Activated CD8-positive, alpha-beta memory T cell treated with anti-CD3 and anti-CD28 coated beads for 48 hours (primary cell): ENCODE measurements at places on chromosomes 7 and 10.

DNA sequence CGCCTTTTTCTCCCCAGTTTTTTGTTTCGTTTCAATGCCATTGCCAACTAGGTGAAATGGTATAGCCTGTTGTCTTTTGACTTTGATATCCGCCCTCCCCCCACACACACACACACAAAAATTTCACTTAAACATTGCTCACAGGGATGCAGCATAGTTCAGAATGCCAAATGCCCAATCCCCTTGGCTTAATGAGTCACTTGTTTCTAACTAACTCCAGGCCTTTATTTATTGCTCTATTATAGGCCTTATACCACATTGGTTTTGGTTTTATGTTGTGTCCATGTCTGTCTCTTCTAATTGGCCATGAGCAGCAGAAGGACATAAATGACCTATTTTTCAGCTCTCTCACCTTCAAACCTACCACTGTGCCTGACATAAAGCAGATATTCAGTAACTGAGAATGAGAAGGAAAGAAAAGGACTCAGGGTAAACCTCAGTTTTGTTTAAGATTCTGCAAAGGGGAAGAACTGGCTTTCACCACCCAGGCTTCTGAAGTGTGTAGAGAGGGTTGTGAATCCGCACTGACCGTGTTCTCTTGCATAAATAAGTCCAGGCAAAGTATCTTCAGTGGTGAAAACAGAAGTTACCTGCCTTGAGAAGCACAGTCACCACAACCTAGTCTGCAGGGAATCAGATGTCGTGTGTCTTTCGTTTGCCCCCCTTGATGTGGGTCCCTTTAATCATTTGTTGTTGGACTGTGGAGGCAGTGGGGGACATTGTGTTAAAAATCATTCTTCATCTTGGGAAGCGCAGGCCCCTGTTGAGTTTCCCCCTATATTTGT lies 139.8 kb downstream of the CELF2 start:
- no peak for DNase-seq

- DNase-seq, result no peak
Measured at GRCh38 chr10:9922126-9922870, 1095.4 kb upstream of the CELF2 start.

- DNase-seq, result no peak
Measured at GRCh38 chr10:76881477-76882220, 756.0 kb downstream of the KCNMA1 start.

- DNase-seq, result no peak
Measured at GRCh38 chr7:95996174-95996573, 223.8 kb downstream of the DYNC1I1 start.

DNA sequence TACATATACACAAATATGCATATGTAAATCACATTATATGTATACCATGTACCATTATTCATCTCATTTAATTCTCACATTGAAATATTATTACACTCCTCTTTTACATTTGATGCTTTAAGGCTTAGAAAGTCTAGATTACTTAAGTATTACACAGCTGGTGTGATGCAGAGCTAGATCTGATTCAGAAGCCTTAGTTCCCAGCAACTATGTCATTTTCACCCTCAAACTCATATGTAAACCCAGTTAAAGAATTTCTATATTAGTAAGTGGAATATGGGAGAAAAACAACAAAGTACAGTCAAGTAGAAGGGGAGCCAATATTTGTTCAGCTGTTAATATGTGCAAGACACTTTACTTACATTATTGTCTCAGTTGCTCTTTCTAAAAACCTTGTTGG lies 74.3 kb upstream of the CSTF2T start:
- DNase-seq, result no peak

- no peak for DNase-seq
Measured at GRCh38 chr10:77448226-77448625, 189.4 kb downstream of the KCNMA1 start.

DNA sequence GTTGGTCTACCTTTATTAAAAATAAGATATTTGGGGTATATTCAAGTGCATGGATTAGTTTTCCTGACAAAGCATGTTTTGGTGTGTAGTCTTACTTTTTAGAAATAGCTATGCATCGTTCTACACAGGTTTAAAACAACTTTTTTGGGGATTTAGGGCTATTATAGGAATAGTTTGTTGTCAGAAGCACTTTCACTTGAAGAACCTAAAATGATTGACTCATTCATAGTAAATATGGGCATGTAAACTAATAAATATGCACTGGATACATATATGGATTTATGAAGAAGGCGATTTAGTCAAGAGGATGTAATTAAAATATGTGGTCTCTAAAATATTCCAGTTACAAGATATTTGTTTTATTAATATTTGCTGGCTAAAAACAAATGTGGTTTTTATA lies 2.0 kb downstream of the ARL4A start:
- no peak for DNase-seq

DNA sequence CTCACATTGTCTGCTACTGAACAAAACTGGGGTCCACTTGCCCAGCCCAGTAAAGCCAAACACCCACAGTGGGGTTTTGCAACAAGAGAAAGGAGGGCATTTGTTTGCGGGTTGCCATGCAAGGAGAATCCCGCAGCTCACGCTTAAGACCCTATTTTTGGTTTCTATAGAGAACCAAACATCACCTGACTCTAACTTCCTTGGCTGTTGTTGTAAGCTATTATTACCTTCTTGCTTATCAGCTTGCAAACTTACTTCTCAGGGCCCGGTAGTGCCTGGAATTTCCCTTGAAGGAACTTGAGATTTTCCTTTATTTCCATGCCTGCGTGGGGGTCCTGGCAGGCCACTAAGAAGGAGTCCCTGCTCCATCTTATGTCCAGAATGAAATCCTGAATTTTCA lies 20.7 kb downstream of the IFIT3 start:
- DNase-seq, result no peak

GRCh38 chr10:44864051-44864450 lies 47.1 kb upstream of the TMEM72 start:
- no peak for DNase-seq

DNA sequence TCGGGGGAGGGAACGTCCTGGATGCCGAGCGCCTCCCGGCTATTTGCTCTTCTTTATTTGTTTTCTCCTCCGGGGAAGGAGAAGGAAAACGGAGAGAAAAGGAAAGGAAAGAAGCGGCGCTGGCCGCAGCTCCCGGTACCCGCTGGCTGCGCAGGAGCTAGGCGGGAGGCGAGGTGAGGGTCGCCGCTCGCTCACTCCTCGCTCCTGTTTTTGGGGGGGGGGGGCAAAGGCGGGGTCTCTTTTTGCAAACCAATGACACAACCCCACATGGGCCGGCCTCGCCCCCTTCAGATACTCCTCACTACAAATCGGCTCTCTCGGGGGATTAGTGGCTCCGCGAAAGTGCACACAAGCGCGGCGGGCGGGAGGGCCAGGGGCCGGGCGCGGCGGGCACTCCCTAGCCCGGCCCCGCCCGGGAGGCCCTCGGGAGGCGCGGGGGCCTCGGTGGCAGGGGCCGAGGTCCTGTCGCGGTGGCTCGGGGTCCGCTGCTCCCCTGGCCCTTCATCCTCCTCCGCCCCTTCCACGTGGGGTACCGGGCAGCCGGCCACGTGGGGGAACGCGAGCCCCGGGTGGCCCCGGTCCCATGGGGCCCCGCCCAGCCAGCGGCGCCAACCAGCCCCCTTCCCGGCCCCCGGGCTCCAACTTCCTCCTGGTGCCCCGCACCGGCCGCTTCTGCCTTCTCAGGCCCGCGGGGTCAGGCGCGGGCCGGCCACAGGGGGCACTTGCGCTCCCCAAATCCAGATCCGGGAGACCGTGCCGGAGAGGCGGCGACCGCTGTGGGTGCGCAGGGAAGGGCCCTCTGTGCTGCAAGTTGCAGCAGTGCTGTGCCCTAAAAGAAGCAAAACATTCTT lies 718 bp upstream of the CTBP2 start:
- no peak for DNase-seq

GRCh38 chr10:51230887-51231585 lies 156.7 kb downstream of the PRKG1 start:
- no peak for DNase-seq

DNA sequence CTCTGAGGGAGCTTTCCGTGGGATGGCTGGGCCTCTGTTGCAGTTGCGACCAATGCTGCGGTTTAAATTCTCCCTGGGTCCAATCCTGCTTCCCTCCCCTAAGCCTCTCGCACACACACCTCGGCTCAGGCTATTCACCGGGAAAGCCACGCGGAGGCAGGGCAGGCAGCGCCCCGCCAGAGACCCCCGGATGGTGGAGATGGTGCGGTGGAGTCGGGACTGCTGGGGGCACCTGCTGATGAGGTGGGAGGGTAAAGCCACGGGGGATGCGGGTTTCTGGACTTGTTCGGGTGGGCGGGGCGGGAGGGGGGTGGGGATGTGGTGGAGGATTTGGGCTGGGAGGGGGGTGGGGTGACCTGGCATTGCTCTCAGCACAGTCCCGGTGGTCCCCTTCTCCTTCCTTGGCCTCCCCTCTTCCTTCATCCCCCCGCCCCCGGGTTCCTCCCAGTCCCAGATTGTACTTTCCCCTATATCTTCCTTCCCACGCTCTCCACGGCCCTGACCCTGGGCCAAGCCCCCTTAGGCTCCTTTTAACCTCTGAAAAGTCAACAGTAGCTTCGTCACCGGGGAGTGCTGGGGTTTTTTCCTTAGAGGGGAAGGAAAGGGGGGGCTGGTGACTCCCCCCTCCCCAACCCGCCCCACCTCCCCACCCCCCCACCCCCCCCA lies 16.4 kb downstream of the UNCX start:
- DNase-seq, result no peak

- DNase-seq, result no peak
Measured at GRCh38 chr7:68640103-68640502, 958.2 kb upstream of the AUTS2 start.

DNA sequence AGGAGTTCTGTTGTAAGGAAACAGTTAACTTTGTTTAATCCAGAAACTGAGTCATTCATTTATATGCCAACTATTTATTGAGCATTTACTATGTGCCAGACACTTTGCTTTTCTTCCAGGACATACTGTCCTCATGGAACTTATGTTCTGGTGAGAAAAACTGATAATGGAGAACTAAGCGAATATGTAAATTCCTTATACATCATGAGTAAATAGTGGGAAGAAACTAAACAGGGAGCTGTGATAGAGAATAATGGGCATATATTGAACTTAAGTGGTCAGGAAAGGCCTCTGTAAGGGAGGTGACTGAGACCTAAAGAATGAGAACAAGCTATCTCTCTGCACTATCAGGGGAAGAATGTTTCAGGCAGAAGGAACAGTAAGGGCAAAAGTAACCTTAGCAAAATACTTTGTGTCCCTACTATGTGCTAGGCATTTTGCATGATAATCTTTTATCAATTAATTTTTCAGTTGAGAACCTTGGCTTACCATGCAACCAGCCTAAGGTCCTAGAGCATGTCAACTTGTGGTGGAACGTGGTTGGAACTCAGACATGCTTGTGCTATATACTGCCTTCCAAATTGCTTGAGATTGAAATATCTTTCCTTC lies 45.4 kb downstream of the ST7 start:
- DNase-seq, result no peak

GRCh38 chr10:62374862-62375710 lies 917 bp downstream of the ZNF365 start:
- no peak for DNase-seq

GRCh38 chr7:7266257-7266881 lies 84.0 kb downstream of the C1GALT1 start:
- no peak for DNase-seq

GRCh38 chr7:25314094-25314730 lies 85.9 kb upstream of the NPVF start:
- no peak for DNase-seq

DNA sequence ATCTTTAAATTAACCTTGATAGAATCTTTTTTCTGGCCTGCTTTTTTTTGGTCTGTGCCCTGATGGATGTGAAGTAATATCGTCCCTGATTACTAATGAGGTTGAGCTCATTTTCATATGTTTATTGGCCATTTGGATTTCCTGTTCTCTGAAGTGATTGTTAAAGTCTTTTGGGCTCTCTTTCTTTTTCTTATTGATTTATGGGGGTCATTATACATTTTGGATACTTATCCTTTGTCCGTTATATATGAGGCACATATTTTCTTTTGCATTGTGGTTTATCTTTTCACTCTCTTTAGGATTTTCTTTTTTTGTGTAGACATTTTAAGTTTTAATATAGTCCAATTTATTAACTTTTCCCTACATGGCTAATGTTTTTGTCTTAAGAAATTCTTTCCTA lies 12.6 kb downstream of the SLK start:
- DNase-seq, result no peak

DNA sequence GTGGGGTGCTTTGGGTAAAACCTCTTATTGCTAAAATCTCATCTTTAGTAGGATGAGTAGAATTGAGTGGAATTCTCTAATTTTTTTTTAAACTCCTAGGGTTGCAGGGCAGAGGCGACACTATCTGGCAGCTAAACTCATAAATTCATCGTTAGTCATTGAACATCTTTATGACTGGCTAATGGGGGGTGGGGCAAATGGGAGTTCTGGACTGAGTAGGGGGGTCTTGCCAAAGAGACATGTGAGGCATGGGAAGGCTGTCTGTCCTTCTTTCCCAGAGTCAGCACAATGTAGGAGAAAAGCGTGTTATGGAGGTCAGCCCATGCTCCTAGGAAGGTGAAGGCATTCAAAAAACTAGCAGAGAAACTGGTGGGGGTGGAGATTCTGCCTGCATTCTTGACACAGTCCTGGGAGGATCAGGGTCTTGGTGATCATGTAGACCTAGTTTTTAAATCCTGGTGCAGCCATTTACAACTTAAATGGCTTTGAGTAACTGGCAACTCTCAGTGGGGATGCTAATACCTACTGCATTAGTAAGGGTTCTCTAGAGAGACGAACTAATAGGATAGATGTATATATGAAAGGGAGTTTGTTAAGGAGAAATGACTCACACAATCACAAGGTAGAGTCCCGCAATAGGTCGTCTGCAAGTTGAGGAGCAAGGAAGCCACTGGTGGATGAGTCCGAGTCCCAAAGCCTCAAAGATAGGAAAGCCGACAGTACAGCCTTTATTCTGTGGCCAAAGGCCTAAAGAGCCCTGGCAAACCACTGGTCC lies 47.7 kb downstream of the EMX2 start:
- no peak for DNase-seq

GRCh38 chr7:121410829-121411596 lies 14.9 kb upstream of the FAM3C start:
- no peak for DNase-seq

DNA sequence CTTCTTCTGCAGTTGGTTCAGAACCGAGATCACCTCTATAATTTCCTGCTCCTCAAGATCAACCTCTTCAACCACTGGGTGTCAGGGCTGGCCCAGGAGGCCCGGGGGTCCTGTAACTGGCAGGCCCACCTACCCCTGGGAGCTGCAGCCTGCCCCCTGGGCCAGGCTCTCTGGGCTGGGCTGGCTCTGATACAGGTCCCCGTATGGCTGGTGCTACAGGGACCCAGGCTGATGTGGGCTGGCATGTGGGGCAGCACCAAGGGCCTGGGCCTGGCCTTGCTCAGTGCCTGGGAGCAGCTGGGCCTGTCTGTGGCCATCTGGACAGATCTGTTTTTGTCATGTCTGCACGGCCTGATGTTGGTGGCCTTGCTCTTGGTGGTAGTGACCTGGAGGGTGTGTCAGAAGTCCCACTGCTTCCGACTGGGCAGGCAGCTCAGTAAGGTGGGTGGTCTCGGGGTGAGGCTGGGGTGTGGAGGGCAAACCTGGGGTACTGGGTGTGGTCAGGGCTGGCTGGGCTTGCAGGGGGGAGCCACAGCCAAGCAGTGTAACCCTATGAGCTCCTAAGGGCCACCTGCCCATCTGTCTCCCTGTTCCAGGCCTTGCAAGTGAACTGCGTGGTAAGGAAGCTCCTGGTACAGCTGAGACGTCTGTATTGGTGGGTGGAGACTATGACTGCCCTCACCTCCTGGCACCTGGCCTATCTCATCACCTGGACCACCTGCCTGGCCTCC lies 4.2 kb downstream of the TMEM270 start:
- no peak for DNase-seq

- DNase-seq, result no peak
Measured at GRCh38 chr7:2713978-2714377, 26.0 kb downstream of the AMZ1 start.

GRCh38 chr7:146902266-146902665 lies 785.7 kb downstream of the CNTNAP2 start:
- DNase-seq, result no peak
